Renal cortex interstitium (tissue), 15 donors: ENCODE measurements at places on chromosomes 16 and 17. TPM values are rescaled to one million over a fixed set of nuclear protein-coding genes. Genes with fewer than 3 reads are reported as not detected.

- DNase-seq: no peak
These were observed 5.3 kb upstream of the TAOK1 start for GRCh38 chr17:29384901-29385300.

GRCh38 chr17:38741461-38741860, 6.7 kb downstream of the PCGF2 start:
- no peak for DNase-seq

GRCh38 chr17:21113716-21114115, 13.0 kb upstream of the DHRS7B start:
- no peak for DNase-seq

DNA sequence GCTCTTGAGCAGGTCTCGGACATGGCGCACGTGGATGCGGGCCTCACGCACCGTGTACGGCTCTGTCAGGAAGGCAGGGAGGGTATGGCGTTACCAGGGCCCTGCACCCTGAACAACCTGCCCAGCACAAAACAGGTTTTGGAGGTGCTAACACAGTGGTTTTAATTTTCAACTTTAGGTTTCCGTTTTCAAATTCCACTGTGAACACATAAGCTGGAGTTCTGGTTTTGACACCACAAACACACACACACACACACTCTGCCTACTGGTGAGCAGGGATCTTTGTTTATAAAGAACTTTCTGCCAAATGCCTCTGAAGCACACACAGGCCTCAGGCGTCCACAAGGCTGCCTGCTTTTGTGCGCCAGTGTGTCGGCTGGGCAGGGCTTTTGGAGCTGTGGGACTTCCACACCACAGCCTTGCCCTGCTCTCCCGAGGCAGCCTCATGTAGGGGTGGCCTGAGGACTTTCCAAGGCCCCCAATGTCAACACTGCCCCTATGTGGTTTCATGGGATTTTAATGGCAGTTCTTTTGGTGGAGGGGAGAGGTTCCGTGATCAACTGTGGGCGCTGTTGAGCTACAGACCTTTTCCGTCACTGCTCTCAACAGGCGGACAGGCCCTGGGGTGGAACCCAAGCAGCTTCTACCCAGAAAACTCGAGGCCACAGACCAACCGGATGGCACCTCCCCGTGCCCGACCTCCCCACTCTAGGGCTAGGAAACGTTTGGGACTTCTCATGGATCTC, 9.4 kb downstream of the CLUH start:
- DNase-seq: no peak

- DNase-seq: no peak
These were observed 21.5 kb downstream of the GINS2 start for GRCh38 chr16:85667261-85667660.

Gene MMP2
- 296 TPM for polyA plus RNA-seq

DNA sequence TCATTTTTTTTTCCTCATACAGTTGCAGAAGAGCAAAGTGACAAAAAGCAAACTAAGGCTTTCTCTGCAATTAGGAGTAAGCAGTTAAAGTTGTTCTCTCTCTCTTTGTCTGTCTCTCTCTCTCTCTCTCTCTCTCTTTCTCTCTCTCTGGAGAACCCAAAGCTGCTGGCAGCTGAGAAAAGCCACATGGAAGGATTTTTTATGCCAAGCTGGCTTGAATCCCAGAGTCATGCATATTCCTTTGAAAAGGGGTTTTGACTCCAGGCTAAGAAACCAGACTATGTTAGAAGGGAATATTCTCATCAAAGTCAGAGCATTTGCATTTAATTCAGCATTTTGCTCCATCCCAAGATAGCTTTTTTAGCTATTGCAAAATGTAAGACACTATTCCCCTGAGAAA, 1114.2 kb upstream of the GOT2 start:
- no peak for DNase-seq
